Gastroesophageal sphincter (tissue), 4 donors: ENCODE measurements at places on chromosomes 12 and 14.

GRCh38 chr12:16756833-16757555 lies 151.0 kb upstream of the LMO3 start:
- H3K36me3 ChIP-seq: no peaks in the 10 kb centered on the region
- ATAC-seq: no peak
- no peaks in the 10 kb centered on the region for H3K27me3 ChIP-seq
- no peak overlapping the region for H3K4me3 ChIP-seq

DNA sequence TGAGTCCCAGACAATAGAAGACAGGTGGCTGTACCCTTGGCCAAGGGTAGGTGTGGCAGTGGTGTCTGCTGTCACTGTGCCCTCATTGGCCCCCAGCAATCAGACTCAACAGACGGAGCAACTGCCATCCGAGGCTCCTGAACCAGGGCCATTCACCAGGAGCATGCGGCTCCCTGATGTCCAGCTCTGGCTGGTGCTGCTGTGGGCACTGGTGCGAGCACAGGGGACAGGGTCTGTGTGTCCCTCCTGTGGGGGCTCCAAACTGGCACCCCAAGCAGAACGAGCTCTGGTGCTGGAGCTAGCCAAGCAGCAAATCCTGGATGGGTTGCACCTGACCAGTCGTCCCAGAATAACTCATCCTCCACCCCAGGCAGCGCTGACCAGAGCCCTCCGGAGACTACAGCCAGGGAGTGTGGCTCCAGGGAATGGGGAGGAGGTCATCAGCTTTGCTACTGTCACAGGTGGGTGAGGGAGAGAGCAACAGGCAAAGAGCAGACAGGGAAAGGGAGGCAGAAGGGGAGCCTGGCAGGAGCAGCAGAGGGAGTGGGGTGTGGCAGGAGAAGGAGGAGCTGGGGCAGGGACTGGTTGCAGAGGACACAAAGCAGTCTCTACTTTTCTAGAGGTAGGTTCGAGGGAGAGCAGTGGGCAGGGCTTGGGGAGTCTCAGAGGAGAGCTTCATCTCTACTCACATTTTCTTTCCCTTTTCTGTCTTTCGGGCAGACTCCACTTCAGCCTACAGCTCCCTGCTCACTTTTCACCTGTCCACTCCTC lies 452 bp downstream of the INHBE start:
- ATAC-seq: no peak
- H3K4me3 ChIP-seq: no peak overlapping the region
- no peak overlapping the region for H3K27ac ChIP-seq
- H3K36me3 ChIP-seq: no peaks in the 10 kb centered on the region

GRCh38 chr14:25607192-25607591 lies 557.2 kb upstream of the STXBP6 start:
- no peaks in the 10 kb centered on the region for H3K4me1 ChIP-seq
- H3K27me3 ChIP-seq: no peaks in the 10 kb centered on the region
- H3K36me3 ChIP-seq: no peaks in the 10 kb centered on the region
- H3K4me3 ChIP-seq: no peak overlapping the region
- no peak overlapping the region for H3K27ac ChIP-seq
- no peak for ATAC-seq

GRCh38 chr12:123532808-123533649 lies 490 bp downstream of the RILPL1 start:
- no peaks in the 10 kb centered on the region for H3K36me3 ChIP-seq
- no peaks in the 10 kb centered on the region for H3K27me3 ChIP-seq
- ATAC-seq: peak; percentile 60

GRCh38 chr14:91516663-91517388 lies 6.7 kb upstream of the PPP4R3A start:
- H3K27me3 ChIP-seq: peaks cover 13% of the 10 kb centered on the region
- H3K36me3 ChIP-seq: no peaks in the 10 kb centered on the region
- H3K4me3 ChIP-seq: no peak overlapping the region
- H3K27ac ChIP-seq: no peak overlapping the region
- no peaks in the 10 kb centered on the region for H3K4me1 ChIP-seq

DNA sequence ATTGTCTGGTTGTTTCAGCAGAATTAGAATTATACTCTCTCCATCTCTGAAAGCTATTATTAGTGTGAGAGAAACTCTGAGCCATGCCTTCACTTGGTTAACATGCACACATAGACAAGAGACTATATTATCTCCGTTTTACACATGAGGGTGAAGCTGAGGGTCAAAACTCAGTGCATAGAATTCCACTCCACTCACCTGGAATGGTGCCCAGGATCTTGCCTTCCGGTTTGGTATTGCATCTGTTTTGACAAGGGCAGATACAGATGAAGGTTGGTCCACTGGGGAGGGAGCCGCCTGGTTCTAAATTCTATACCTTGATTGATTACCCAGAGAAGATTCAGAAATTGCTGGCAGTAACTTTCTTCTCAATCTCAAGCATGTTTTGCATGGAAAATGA lies 149.5 kb upstream of the PELI2 start:
- H3K27me3 ChIP-seq: no peaks in the 10 kb centered on the region
- H3K27ac ChIP-seq: no peak overlapping the region
- ATAC-seq: no peak
- no peak overlapping the region for H3K4me3 ChIP-seq
- no peaks in the 10 kb centered on the region for H3K36me3 ChIP-seq
- H3K4me1 ChIP-seq: no peaks in the 10 kb centered on the region

DNA sequence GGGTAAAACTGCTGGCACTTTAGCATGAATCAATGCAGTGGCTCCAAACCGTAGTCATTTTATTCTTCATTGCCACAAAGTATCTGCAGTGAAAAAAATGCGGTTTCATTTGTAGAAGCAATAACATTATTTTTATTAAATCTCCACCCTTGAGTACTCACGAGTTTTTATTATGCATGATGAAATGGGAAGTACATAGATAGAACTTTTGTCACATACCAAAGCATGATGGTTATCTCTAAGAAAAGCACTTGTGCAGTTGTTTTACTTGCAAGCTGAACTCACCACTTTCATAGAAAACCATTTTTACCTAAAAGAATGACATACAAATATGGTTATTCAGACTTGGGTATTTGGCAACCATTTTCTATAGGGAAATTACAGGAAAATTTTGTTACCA lies 90.3 kb downstream of the PELI2 start:
- ATAC-seq: no peak
- no peak overlapping the region for H3K27ac ChIP-seq
- no peaks in the 10 kb centered on the region for H3K27me3 ChIP-seq
- no peaks in the 10 kb centered on the region for H3K36me3 ChIP-seq
- H3K4me3 ChIP-seq: no peak overlapping the region
- no peaks in the 10 kb centered on the region for H3K4me1 ChIP-seq

DNA sequence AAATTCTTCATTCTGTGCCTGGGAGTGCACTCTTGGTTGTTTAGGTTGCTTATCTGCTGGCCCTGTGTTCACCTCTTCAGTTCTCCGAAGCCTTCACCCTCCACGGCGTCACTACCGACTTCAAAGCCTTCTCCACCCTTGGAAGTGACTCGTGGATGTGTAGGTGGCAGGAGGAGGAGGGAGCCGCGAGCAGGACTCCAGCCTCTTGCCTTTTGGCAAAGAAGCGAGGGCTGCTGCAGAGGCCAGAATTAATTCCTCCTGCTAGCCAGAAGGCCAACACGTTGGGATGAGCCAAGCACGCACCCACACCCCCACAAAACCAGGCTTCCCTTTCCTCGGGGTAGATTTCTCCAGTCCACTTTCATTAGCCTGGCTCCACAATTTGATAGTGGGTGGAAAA lies 86.5 kb downstream of the TBX5 start:
- H3K4me1 ChIP-seq: no peaks in the 10 kb centered on the region
- H3K4me3 ChIP-seq: no peak overlapping the region
- H3K36me3 ChIP-seq: no peaks in the 10 kb centered on the region
- ATAC-seq: no peak
- H3K27ac ChIP-seq: peak overlapping the region; percentile 14

GRCh38 chr14:65251213-65251612 lies 148.9 kb upstream of the MAX start:
- no peak overlapping the region for H3K27ac ChIP-seq
- H3K36me3 ChIP-seq: no peaks in the 10 kb centered on the region
- H3K4me1 ChIP-seq: no peaks in the 10 kb centered on the region
- H3K4me3 ChIP-seq: no peak overlapping the region
- peak; percentile 89 for ATAC-seq
- H3K27me3 ChIP-seq: no peaks in the 10 kb centered on the region

- ATAC-seq: no peak
- H3K27me3 ChIP-seq: no peaks in the 10 kb centered on the region
These were observed 2.6 kb upstream of the DDX55 start for GRCh38 chr12:123599310-123599709.

DNA sequence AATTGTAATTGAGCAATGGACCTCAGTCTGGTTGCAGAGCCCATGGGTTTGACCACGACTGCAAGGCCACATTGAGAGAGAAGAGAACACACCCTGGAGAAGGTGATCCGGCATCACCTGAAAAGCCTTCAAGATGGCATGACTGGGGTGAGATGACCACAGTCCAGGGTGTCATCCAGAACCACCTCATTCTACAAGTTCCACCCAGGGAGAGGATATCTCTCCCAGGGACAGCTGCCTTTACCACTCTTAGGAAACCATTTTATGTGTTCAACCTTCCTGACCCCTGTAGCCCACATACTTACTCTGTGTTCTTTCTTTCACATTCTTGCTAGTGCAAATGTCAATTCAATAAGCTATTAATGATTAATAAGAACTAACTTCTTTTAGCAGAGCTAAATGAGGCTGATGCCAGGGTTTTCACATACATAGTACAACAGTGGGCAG lies 43.4 kb upstream of the CPM start:
- ATAC-seq: no peak
- H3K27ac ChIP-seq: no peak overlapping the region
- H3K36me3 ChIP-seq: no peaks in the 10 kb centered on the region
- H3K4me3 ChIP-seq: no peak overlapping the region
- no peaks in the 10 kb centered on the region for H3K4me1 ChIP-seq

DNA sequence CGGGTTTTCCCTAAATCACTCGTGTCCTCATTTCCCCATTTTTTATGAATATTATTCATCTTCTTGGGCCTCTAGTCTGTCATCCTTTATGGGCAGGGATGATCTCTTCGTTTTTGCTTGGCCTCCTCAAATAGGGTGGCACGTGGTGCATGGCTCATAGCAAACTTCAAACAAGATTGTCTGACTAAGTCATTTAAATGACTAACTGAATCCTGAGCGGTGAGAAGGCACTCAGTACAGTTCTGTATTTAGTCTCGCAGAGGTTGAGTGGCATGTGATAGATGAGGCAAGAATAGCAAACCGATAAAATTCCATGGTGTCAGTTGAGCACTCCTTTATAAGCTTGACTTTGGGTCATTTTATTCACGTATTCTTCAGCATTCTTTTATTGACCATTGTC lies 5.7 kb upstream of the JDP2 start:
- H3K4me1 ChIP-seq: no peaks in the 10 kb centered on the region
- no peak for ATAC-seq
- H3K36me3 ChIP-seq: no peaks in the 10 kb centered on the region
- H3K4me3 ChIP-seq: no peak overlapping the region
- H3K27me3 ChIP-seq: no peaks in the 10 kb centered on the region

DNA sequence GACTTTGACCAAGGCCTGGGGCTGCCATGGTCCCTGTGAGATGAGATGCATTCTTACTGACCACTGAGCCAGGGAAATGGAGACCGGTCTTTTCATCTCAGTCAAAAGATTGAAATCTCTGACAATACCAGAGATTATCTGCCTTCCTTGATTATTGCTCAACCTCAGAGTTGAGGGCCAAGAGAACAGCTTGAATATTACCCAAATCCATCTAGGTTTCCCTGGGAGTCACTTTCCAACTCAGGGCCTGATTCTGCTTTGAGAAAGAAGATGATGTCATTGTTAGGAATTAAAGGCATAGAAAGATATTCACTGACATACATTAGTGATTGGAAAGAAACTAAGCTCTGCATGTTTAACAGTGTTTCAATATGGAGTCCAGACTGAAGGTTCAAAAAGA lies 515.9 kb upstream of the TBX3 start:
- no peak overlapping the region for H3K27ac ChIP-seq
- peak; percentile 78 for ATAC-seq
- no peak overlapping the region for H3K4me3 ChIP-seq
- no peaks in the 10 kb centered on the region for H3K27me3 ChIP-seq
- no peaks in the 10 kb centered on the region for H3K4me1 ChIP-seq
- H3K36me3 ChIP-seq: no peaks in the 10 kb centered on the region

GRCh38 chr14:32382704-32383103 lies 53.6 kb downstream of the AKAP6 start:
- no peak overlapping the region for H3K4me3 ChIP-seq
- ATAC-seq: no peak
- H3K4me1 ChIP-seq: no peaks in the 10 kb centered on the region
- no peaks in the 10 kb centered on the region for H3K27me3 ChIP-seq

DNA sequence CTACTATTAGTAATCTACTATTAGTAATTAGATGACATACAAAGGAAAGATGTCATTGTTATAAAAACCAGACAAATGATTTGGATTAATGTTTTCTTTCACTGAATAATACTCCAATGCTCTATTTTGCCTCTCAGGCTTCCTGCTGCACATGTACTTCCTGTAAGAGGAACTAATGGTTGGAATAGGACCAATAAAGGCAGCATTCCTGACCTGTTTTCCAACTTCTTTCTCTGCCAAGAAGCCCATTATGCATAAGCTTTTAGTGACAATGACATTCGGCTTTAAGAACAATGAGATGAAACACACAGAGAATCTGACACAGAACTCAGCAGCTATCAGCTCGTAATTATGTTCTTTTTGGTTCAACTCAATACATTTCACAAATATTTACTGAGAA lies 5.2 kb upstream of the C12orf56 start:
- ATAC-seq: no peak
- no peaks in the 10 kb centered on the region for H3K36me3 ChIP-seq
- no peak overlapping the region for H3K4me3 ChIP-seq
- H3K4me1 ChIP-seq: peaks cover under 1% of the 10 kb centered on the region
- no peak overlapping the region for H3K27ac ChIP-seq

- H3K4me1 ChIP-seq: no peaks in the 10 kb centered on the region
- H3K27me3 ChIP-seq: no peaks in the 10 kb centered on the region
- peak overlapping the region; percentile 64 for H3K27ac ChIP-seq
- H3K4me3 ChIP-seq: peak overlapping the region; percentile 18
These were observed 35.5 kb downstream of the GPHB5 start for GRCh38 chr14:63282997-63283883.

DNA sequence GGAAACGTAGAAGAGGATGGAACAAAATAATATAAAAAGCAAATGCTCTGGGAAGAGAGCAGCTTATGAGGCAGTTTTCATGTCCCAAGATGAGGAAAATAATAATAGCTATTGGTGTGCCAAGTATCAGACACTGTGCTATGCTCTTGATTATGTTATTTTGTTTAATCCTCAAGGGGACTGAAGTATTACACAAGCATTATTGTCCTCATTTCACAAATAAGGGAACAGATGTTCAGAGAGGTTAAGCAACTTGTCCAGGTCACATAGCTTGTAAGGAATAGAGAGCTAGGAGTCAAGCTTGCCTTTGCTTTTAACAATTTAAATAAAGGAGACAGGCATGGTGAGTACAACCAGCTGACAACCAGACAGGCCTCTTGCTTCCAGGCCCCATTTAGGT lies 26.9 kb upstream of the LTBP2 start:
- peaks cover 36% of the 10 kb centered on the region for H3K27me3 ChIP-seq
- H3K4me1 ChIP-seq: no peaks in the 10 kb centered on the region

- H3K36me3 ChIP-seq: peaks cover 44% of the 10 kb centered on the region
- H3K4me3 ChIP-seq: no peak overlapping the region
- no peaks in the 10 kb centered on the region for H3K4me1 ChIP-seq
- ATAC-seq: no peak
- no peaks in the 10 kb centered on the region for H3K27me3 ChIP-seq
These were observed 32.0 kb downstream of the DDX11 start for GRCh38 chr12:31105668-31106067.

- H3K4me1 ChIP-seq: no peaks in the 10 kb centered on the region
- H3K36me3 ChIP-seq: peaks cover 27% of the 10 kb centered on the region
- H3K4me3 ChIP-seq: no peak overlapping the region
- no peaks in the 10 kb centered on the region for H3K27me3 ChIP-seq
- ATAC-seq: no peak
These were observed 16.8 kb downstream of the ADAM21 start for GRCh38 chr14:70468731-70469130.
